Stimulated activated CD4-positive, alpha-beta T cell treated with anti-CD3 and anti-CD28 coated beads, Interleukin-12 subunit alpha, Interleukin-12 subunit beta, amount 100 ng/mL, for 48 hours (primary cell): ENCODE measurements at places on chromosomes 6 and 20.

GRCh38 chr20:35978041-35978513 is 9.7 kb downstream of the CNBD2 start:
- no peak for DNase-seq

DNA sequence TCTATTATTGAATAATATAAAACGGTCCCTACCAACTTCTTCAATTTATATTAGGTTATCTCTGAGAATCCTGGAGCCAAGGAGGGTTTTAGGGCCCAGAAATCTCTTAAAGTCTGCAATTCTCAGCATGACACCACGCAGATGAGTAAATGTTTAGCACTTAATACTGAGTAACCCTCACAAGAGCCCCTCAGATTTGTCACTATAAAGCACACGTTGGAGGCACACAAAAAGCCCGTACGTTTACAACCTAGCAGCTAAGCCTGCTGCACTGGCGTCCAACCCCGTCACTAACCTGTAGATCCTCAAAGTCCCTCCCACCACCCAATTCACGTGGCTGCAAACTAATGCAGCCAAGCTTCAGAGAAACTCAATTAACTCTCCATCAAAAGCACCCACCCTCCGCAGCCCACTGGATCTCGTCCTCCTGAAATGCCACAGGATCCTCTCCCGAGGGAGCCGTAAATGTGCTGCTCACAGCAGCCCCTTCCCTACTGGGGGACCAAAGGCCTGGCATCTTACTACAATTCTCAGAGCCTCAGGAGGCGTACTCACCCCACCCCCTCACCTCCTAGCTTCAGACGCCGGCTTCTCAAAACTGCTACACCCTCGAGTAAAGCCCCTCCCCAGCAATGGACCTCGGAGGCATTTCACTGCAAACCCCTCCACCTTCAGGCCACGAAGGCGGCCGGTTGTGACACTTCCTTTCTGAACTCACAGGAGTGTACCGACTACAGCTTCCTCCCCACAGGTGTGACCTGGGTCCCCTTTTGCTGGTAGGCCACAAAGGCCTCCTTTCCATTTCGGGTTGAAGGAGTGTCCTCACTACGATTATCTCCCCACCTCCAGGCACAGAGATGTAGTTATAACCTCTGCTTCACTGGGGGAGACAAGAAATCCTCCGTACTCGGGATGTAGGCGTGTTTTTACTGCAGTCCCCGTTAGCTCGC is 909 bp downstream of the CPNE1 start:
- DNase-seq, result peak; percentile 40

GRCh38 chr20:53828682-53829254 is 235.1 kb upstream of the ZNF217 start:
- DNase-seq, result no peak

DNA sequence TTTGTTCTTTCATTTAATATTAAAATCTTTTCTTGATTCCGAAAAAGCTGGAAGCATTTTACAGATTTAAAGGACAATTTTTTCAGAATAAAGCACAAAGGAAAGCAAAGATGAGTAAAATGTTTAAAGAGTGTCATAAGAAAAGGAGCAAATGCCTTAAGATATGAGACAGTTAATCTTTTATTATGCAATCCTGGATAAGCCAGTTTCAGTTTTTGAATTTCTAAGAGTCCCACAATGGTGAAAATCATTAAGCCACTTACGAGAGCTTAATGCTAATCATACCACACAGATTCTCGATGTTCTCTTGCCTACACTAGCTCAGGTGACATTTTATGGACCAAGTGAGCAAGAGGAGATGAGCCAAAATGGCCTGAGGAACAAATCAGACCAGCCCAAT is 103.7 kb upstream of the RNF217 start:
- DNase-seq, result no peak

DNA sequence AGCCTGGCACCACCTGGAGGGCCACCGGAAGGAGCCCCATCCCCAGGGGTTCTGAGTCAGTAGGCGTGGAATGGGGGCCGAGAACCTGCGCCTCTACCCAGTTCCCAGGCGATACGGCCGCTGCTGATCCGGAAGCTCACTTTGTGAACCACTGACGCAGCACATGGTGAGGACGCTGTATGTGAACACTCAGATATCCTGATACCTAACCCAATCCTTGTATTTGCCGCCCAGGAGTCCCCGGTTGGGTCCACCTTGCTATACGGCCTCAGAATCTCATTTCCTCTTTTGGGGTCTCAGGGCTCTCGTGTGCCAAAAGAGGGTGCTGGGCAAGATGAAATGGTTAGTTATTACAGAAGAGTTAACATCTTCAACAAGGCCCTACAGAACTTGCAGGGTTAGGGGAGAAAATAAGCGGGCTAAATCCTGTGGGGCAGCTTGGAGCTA is 604 bp upstream of the RAB5IF start:
- DNase-seq, result peak; percentile 34

DNA sequence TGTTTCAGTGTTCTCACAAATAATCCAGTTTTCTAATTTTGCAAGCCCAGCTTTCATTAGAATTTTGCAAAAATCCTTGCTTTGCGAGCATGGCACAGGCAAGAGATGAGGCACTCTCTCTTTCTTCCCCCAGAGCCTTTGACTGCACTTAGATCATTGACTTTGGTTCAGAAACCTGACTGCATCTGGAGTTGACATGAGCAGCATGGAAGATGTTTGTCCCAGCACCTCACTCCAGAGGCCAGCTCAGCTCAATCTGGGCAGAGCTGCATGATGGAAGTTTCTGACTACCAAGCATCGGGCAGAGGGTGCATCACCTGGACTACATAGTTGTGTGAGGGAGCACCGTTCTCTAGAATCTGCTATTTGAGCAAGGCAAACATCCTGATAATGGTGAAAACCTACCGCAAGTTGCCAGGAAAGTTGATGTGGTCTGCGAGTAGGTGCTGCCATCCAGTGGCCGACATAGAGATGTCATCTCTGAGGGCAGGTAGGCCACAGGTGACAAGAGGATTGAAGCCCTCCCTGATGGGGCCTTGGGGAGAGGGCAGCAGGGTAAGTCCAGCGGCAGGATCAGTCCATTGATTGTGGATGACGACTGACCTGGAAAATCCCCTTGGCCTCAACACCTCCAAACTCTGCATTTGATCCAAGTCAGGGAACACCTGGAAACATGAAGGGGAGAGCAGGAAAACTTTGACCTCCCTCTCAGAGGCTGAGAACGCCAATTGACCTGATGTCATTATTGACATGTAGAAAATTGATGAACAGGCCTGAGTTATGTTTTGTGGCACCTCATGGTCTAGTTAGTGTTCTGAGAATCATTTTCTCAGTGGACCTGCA is 3.8 kb upstream of the LPA start:
- peak; percentile 14 for DNase-seq

GRCh38 chr6:146027586-146028251 is 1.1 kb upstream of the GRM1 start:
- no peak for DNase-seq

DNA sequence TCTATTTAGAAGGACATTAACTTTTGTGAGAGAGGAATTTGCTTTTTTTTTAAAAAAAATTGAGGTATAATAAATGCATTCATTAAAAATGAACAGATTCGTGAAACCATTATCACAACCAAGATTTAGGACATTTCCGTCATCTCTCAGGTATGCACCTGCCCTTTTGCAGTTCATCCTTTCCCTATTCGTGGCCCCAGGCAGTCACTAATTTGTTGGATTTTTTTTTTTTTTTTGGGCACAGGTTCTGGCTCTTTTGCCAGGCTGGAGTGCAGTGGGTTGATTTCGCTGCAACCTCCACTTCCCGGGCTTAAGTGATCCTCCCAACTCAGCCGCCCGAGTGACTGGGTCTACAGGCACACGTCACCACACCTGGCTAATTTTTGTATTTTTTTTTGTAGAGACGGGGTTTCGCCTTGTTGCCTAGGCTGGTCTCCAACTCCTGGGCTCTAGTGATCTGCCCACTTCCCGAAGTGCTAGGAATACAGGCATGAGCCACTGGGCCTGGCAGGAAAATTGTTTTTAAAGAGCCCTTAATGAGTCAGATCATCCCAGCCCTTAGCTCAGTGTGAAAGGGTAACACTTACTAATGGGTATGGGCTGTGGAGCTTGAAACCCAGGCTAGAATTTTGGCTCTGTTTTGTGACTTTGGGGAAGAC is 9.2 kb downstream of the PHF3 start:
- no peak for DNase-seq

- no peak for DNase-seq
Observed at GRCh38 chr20:57578476-57579165, 17.7 kb downstream of the PCK1 start.

- no peak for DNase-seq
Observed at GRCh38 chr6:137880746-137881521, 13.9 kb downstream of the TNFAIP3 start.

- no peak for DNase-seq
Observed at GRCh38 chr20:18609741-18610140, 21.9 kb downstream of the DTD1 start.

GRCh38 chr20:45138561-45139300 is 14.5 kb upstream of the WFDC12 start:
- DNase-seq, result peak; percentile 70

GRCh38 chr6:162854228-162854627 is 126.5 kb downstream of the PACRG start:
- DNase-seq, result no peak
